ENCODE measurements at places on chromosomes 3 and 15.
A peak's percentile ranks its signal among the peaks of the same experiment; 100 is the strongest.

- no peak for DNase-seq
Measured at GRCh38 chr3:191254098-191254873, 55.2 kb downstream of the OSTN start.

DNA sequence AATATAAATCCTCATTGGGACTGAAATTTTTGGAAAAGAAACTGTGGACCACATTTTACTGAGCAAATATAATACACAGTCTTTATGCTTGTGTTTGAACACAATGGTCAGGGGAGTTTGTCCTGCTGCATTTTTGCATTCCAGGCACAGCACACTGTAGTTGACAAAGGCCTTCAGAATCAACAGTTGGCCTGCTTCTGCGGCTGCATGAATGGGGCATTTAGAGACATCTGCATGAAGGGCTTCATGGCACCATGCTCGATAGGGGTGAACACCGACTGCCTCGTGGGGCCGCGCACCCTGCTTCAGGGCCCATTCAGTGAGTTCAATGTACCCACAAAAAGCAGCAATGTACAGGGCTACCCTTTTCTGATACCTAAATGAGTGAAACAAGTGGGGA is 15.4 kb upstream of the COMMD2 start:
- no peak for DNase-seq

GRCh38 chr3:9986230-9986725 is 363 bp downstream of the EMC3 start:
- no peak for DNase-seq

DNA sequence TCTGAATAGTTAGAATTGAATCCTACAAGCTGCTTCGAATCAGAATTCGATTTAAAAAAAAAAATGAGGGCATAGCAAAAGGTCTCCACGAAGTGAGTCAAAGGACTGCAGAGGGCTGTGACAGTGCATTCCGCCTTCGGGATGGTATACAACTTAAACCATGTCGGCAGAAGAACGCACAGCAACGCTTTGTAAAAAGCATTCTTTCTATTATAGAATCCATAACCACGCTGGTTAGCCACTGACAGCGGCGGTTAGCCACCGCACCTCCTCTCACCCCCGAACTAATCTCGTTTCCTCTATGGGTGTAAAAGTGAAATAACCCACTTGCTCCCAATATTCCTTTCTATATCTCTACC is 664 bp upstream of the PIK3CA start:
- DNase-seq: no peak

- no peak for DNase-seq
Measured at GRCh38 chr3:137761563-137762503, 2.3 kb upstream of the SOX14 start.

DNA sequence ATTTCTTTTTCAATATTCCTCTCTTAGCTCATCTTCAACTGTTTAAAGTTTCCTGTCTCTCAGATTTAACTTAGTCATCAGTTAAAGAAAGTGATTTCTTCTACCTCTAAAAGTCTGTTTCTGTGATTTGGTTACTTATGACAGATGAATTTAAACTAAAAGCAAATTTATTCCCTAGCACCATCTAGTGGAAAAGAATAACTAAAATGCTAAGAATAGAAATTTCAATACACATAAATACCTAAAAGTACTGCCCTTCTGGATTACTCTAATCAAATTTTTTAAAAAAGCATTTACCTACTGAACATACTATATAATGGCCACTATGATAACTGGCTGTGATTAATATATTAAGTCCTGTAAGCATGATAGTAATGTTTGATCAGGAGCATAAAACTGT is 14.0 kb upstream of the ZCWPW2 start:
- DNase-seq: no peak

GRCh38 chr15:80694611-80695098 is 455 bp upstream of the ABHD17C start:
- peak; percentile 57 for DNase-seq

DNA sequence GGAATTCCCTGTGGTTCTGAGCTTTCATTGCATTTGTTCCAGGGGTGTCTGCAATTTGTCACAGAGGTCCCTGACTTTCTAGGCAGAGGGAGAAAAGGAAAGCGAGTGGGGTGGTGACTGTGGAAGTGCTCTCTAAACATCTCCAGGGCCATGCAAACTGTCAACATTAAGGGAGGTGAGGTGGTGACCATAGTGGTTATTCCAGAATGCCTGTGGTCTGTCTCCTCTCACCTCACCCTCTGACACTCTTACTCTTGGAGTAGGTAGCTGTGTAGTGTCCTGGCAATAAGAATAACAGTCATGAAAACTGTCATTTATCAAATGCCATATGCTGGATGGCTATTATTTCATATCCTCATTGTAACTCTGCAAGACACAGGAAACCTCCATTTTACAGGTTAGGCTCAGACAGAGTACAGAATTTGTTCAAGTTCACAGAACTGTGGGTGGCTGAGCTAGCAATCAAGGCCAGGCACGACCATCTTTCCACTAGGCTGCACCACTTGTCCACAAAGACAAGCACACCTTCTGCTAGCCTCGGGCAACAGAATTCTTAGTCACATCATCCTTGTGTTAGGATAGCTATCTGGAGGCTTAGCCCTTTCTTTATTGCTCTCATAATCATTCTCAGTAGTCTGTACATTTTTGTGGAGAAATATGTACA is 179.4 kb downstream of the CD47 start:
- peak; percentile 9 for DNase-seq

- no peak for DNase-seq
Measured at GRCh38 chr3:117671722-117672318, 962.2 kb downstream of the TUSC7 start.

- no peak for DNase-seq
Measured at GRCh38 chr3:73547427-73548248, 77.1 kb downstream of the PDZRN3 start.

- DNase-seq: no peak
Measured at GRCh38 chr3:185153171-185153771, 411 bp upstream of the C3orf70 start.

DNA sequence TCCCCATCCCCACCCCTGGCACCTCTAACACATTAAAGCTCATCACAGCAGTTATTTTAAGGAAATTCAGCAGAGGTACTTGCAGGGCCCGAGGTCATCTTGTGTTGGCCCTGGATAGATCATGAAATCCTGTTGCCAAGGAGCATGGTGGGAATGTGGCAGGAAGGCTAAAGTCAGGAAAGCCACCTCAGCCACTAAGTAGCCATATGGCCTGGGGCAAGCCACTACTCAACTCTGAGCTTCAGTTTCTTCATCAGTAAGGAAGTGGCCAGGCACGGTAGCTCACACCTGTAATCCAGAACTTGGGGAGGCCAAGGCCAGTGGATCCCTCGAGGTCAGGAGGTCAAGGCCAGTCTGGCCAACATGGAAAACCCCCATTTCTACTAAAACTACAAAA is 55.9 kb downstream of the LIPC start:
- DNase-seq: no peak

GRCh38 chr3:68787106-68787626 is 145.2 kb downstream of the TAFA4 start:
- no peak for DNase-seq

DNA sequence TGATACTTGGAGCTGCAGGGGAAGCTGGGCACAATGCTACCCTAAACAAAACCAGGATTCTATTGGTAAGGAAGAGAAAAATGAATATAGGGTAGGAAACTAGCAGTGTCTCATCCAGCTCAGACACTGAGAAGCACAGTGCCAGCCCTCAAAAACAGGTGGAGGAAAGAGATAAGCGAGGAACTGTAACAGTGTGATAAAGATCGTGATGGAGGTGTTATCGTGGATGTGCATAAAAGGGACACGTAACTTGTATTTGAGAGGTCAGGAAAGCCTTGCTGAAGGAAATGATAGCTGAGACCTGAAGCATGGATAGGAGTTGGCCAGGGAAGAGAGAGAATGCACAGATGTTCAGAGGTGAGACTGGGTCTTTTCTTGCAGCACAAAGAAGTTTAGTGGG is 27.4 kb downstream of the MIX23 start:
- no peak for DNase-seq

GRCh38 chr15:65833501-65834205 is 35.6 kb upstream of the RAB11A start:
- no peak for DNase-seq

DNA sequence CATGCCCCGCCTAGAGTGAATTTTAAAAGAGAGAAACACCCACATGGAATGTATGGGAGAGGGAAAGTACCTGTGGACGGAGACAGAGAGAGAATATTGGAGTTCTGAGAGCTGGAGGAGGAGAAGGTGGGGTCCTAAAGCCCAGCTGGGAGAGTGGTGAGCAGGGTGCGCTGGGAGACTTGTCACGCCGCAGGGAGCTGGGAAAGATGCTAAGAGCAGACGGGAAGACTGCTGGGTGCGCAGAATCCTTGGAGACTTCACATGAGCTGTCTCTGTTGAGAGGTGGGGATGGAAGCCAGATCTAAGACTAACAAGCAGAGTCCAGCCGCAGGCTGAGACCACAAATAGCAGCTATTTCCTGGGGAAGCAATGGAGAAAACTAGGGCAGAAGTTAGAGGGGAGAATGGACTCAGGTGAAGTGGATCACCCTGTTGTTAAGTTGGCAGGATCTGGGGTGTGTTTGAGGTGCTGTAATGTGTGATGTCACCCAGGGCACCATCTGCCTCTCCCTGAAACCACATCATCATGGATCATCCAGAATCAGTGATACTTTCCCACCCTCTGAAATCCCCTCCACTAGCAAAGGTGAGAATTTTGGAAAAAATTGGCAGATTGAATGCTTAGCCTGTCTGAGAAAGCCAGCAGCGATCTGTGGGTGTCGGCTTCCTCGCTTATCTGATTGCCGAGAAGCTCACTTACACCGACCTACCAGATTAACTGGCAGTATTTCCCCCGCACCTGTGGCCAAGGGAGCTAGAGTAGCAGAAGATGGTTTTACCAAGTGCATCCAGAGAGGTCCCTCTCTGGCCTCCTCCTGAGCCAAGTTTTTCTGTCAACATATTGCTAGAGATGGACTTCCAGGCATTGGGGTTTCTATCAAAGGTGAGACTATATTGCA is 174.8 kb upstream of the BHLHE40 start:
- DNase-seq: no peak

GRCh38 chr3:57145852-57146251 is 19.3 kb downstream of the IL17RD start:
- no peak for DNase-seq

DNA sequence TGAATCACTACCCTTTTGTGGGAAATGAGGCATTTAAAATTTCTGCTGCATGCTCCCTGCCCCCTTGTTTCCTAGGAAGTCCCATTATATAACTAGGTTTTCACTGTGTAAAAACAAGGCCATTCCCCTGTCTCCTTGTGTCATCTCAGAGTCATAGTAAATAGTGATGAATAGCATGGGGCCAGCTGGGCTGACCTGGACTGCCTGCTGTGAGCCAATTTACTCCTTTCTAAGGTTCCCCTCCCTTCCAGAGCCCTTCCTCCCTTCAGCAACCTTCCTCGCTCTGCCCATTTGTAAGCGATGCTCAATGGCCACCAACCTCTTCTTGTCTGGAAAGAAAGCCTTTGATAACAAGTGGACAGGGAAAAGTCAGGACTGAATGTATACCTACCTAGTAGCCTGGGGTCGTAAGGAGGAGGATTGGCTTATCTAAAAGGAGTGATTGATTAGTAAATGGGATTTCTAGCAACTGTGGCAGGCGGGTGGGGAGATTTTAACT is 11.7 kb downstream of the ITGA11 start:
- DNase-seq: no peak
